Substantia nigra (tissue), 51 donors: ENCODE measurements at places on chromosomes 13 and 19.

DNA sequence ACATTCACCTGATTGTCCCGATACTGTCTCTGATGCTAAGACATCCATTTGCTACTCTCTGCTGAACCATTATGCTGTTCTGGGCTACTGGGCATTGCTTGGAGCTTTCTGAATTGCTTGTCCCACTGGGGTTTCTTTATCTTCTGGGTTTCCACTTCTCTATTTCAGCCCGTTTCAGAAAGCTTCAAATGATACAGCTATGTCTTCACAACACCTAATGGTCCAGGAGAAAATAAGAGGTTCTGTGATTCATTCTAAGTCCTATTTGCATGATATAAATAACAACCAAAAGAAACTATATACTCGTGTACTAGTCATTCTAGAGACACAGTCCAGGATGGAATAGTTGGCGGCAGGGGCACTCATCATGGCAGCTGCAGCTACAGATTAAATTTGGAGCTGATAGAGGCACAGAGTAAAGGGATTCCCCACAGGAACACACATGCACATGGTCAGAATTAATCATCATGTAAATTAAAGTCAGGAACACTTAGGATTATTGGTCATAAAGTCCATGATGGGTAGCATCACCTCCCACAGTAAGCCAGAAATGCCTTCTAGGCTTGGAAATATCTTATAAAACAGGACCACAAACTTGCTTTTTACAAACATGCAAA is 33.3 kb upstream of the SCEL start:
- DNase-seq, result no peak

DNA sequence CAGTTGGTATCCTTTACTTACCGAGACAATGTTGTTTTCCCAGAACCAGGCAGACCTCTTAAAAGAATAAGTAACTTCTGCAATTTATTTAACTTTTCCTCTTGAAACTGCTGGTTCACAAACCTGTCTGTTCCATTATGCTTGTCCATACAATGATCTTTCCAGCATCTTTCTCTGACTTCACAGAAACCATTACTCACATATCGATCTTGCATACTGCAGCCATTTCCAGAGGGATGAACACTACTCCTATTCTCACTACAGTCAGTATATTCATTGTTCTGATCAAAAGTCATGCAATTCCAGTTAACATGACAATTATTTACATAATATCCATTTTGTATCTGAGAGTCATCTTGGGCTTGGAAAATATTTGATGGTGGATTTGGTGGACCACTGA is 2.8 kb downstream of the N4BP2L2 start:
- no peak for DNase-seq

- no peak for DNase-seq
These were observed 617.2 kb downstream of the DCT start for GRCh38 chr13:93862259-93862658.

DNA sequence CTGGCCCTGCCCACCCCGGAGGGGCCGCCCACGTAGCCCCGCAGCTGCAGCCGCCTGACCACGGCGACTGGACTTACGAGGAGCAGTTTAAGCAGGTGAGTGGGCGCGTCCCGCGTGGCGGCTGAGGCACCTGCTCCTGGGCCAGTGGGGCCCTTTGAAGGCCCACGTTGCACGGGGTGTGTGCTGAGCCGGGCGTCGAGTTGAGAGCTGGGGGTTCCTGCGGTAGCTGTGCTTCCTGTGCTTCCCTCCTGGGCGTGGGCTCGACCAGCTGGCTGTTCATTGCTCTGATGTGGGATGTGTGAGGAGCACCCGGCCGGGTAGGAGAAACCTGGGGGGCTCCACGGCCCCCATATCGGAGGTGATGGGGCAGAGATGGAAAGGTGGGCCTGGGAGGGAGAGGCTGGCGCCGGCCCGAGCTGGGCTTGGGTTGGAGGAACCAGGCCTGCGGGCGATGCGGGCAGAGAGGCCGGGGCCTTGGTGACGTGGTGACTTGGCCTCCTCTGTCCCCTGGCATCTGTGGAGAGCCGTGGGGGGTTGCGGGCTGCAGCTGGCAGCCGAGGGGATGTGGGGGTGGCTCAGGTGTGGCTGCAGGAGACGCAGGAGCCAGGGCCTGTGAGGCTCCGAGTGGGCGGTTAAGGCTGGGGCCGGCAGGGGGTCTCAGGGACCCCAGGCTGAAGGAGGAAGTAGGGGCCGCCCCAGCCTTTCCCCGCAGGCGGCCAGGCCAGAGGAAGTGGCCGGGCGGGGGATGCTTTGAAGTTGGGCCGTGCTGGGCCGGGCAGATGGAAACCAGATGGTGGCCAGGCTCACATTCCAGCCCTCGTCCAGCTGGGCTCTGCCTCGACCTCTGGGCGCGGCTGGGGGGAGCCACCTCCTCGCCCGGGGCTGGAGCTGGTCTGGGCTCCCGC is 7.1 kb downstream of the ARID3A start:
- DNase-seq, result no peak

DNA sequence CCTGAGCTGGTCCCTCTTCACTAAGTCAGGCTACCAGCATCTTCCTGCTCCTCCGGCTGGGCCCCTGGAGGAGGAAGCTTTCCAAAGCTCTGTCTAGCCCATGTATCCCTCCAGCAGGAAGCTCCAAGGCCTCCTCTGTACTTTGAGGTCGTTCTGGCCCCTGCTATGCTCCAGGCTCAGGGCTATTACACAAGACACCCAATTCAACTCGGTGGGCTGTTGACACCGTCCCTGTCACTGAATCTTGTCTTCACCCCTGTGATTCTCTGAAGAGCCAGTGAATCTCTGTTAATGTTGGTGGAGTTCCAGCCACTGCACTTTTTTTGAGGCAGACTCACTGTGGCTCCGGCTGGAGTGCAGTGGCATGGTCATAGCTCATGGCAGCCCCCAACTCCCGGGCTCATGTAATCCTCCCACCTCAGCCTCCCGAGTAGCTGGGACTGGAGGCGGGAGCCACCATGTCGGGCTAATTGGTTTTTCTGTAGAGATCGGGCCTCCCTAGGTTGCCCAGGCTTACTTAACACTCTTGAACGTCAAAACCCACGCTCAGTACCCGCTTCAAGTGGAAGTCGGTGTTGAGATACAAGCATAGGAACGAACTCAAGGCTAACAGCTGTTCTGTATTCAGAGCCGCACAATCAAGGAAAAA is 512 bp upstream of the REX1BD start:
- DNase-seq, result no peak

GRCh38 chr13:44270150-44270549 is 103.5 kb upstream of the SERP2 start:
- no peak for DNase-seq

DNA sequence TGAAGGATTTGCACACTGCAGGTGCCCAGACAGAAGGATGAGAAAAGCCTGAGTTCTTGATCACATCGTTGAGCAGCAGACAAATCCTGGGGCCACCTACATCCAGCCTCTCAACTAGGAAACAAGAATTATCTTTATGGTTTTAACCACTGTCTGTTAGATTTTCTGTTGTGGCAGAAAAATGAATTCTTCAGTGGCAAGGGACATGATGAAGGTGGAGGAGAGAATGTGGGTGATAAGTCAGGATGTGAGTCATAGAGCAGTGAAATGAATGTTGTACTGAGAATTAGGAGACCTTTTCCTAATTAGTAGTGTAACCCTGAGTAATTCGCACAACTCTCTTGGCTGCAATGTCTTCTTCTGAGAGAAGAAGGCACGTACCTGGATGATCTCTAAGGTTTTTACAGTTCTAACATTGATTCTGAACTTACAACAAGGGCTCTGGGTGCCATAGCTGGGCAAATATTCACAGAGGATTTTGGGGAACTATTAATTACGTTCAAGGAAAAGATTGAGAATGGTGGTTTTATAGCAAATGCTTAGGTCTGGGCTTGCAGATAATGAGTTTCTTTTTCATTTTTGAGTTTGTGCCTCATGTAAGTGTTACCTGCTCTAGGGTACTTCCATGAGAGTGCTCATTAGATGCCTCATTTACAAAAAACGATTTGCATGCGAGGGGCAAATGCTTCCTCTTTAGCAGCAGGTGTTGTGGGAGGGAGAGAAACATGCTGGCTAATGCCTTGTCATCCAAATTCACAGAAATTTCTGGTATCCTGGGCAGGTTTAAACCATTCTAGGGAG is 111.0 kb upstream of the KL start:
- DNase-seq, result no peak

- DNase-seq, result no peak
These were observed 130.9 kb downstream of the DIAPH3 start for GRCh38 chr13:60032851-60033250.

GRCh38 chr13:104086759-104087158 is 1020.5 kb upstream of the SLC10A2 start:
- no peak for DNase-seq

- no peak for DNase-seq
These were observed 7.1 kb upstream of the WDR18 start for GRCh38 chr19:977058-977464.

DNA sequence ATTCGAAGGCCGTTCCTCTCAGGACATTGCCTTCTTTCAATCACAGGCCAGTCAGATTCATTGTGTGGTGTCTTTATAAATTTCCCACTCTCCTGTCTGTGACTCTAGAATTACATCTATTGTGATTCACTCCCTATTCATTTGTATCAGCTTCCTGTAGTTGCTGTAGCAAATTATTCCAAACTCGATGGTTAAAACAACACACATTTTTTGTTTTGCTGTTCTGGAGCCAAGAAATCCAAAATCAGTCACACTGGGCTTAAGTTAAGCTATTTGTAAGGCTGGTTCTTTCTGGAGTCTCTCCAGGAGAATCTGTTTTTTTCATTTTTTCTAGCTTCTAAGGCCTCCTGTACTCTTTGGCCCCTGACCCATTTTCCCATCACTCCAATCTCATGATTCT is 1487.0 kb upstream of the SLC10A2 start:
- DNase-seq, result no peak

- DNase-seq, result no peak
These were observed 838 bp downstream of the PPP2R1A start for GRCh38 chr19:52190487-52191293.

DNA sequence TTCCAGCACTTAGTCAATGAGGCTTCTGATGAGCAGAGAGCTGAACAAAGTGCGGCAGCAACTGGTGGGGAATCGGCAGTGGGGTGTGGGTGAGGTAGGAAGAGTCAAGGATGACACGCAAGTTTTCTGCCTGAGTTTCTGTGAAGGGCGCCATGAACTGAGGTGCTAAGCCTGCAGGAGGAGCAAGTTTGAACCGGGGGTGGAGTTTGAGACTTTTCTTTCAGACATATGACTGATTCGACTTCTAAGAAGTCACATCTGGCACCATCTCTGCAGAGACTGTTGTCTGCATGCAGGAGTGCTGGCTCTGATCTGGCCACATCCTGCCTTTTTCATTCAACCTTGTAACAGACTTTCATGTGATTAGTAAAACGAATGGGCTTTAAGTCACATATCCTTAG is 14.8 kb upstream of the GPI start:
- no peak for DNase-seq

GRCh38 chr13:51425410-51426042 is 27.3 kb downstream of the INTS6 start:
- DNase-seq, result no peak

- no peak for DNase-seq
These were observed 379.1 kb downstream of the SUCLA2 start for GRCh38 chr13:47621931-47622330.

GRCh38 chr19:13825489-13826441 is 30.5 kb downstream of the ZSWIM4 start:
- no peak for DNase-seq

GRCh38 chr13:110309661-110310524 is 2.8 kb downstream of the COL4A2 start:
- DNase-seq, result no peak

DNA sequence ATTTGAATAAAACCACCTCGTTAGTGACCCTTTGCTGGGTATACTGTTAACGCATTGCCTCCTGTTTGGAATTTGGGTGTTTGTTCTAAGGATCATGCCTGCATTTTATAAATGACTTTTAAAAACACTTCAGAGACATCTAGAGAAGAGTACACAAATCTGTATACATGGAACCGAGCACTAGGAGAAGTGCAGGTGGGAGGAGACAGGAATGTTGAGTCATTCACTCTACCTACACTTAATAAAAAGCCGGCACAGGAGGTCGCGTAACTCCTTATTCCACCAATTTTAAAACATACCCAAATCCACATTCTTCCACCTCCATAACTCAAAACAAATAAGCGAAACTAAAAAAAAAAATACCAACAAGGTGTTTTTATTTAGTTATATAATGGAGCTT is 48.6 kb downstream of the FGF9 start:
- no peak for DNase-seq

DNA sequence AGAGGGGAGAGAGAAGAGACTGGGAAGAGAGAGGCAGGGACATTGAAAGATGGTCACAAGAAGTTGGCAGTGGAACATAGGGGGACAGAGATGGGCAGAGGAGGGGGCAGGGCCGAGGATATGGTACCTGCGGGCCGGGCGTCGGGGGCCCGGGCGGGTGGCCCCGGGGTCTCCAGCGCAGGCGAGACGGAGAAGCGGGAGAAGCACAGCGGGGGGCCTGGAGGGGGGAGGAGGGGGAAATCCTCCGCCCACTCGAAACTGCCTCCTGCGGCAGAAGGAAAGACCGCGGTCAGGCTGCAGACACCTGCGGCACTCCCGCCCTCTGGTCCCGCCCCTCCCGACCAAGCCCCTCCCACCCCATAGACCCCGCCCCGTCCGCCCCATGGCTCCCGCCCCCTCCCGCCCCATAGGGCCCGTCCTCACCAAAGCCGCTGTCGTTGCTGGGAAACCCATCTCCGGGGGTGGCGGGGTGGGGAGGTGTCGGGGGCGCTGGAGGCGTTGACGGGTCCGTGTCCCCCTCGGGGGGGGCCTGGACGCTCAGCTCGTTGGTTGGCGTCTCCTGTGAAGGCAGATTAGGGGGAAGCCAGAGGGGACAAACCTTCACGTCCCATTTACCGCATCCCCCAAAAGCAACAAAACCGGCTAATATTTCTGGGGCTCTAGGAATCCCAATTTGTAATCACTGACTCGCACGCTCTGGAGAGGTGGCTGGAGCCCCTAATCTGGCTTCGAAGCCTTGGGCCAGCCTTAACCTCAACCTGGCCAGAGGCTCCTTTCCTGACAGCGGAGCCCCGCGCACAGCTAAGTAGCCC is 20.4 kb downstream of the LMTK3 start:
- no peak for DNase-seq

GRCh38 chr13:39777527-39778061 is 122.1 kb downstream of the COG6 start:
- no peak for DNase-seq

- DNase-seq, result no peak
These were observed 448.2 kb downstream of the KCTD12 start for GRCh38 chr13:76438050-76438449.

- DNase-seq, result no peak
These were observed 56.8 kb downstream of the SLC7A1 start for GRCh38 chr13:29538652-29539040.
